RWPE1 (cell line): ENCODE measurements at places on chromosomes 5 and 9.

DNA sequence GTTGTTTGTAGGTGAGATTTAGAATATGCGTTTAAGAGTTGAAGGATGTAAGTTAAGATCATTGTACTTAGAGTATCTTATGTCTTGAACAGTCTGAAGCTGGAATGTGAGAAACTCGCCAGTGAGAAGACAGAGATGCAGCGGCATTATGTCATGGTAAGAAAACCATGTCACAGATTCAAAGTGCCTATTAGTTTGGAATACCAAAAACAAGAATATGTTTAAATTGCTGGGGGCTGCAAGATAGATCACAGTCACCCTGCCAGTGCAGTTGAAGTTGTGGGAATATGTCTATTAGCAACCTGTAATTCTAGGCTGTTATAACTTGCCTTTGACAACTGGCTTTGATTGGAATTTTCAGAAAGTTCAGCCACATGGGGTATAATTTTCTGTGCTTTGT, 3.0 kb downstream of the TLE4 start:
- no peak for DNase-seq

DNA sequence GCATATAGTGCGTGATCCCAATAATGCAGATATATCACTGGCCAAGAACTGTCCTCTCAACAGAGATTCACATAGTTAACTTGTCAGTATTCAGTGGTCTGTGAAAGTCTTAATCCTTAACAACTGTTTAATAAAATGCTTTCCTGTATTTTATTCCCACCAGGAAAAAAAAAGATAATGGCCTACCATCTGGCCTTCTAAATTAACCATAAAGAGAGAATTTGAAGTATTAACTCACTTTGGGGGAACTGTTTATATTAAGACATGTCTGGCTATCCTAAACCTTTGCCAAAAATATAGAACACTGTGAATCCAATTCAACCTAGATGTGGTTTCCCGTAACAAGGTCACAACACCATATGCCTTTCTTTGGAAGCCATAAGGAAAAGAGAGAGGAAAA, 818 bp upstream of the FREM1 start:
- no peak for DNase-seq

DNA sequence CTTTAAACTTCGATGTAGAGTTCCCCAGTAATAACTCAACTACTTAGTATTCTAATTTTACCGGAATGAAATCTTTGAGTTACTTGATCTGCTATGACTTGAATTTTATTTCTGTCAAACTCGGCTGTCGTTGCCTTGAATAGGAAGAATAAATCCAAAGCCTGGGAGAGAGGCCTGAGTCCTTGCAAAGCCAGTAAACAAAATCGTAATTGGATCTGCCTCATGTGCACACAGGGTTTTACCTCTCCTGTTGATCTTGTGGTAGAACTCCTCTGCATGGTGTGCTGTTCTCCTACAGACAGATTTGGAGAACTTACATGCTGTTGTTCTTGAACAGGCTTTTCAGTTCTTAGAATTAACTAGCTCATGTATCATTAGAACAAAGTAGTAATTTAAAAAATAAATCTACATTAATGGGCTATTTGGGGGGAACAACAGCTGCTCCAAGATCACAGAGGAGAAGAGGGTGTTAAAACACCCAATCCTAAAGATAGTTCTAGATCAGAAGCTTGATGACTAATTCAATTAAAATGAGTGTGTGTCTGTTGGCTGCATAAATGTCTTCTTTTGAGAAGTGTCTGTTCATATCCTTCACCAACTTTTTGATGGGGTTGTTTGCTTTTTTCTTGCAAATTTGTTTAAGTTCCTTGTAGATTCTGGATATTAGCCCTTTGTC, 28.9 kb downstream of the HSPB3 start:
- no peak for DNase-seq

- DNase-seq: no peak
Observed at GRCh38 chr9:109504689-109505088, 6.6 kb upstream of the PTPN3 start.

- no peak for DNase-seq
Observed at GRCh38 chr5:590346-590745, 21.8 kb upstream of the CEP72 start.

GRCh38 chr5:59062986-59063683, 480.3 kb downstream of the RAB3C start:
- DNase-seq: no peak

- peak; percentile 46 for DNase-seq
Observed at GRCh38 chr5:142283304-142283703, 41.5 kb downstream of the SPRY4 start.
